ENCODE measurements at places on chromosomes 12 and 14.

GRCh38 chr14:92900660-92901059, 22.3 kb upstream of the CHGA start:
- DNase-seq: no peak

DNA sequence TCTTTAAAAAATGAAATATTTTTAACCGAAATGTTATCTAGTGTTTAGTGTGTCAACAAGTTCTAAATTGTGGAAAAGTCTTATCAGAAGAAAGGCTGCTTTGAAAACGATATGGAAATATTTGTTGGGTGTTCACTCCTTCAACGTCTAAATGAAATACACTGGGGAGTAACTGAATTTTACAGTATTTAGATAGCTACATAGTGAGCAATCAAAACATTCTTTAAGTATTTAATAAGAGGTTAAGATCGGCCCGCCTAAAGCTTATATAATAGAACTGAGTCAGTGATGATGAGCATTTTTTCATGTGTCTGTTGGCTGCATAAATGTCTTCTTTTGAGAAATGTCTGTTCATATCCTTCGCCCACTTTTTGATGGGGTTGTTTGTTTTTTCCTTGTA, 228.3 kb downstream of the RAD51B start:
- no peak for DNase-seq

GRCh38 chr14:91115986-91116770, 2.3 kb downstream of the DGLUCY start:
- no peak for DNase-seq

- no peak for DNase-seq
These were observed 89.9 kb downstream of the BORCS5 start for GRCh38 chr12:12446786-12447185.

- no peak for DNase-seq
These were observed 130.8 kb upstream of the PLEKHG7 start for GRCh38 chr12:92571844-92572543.

DNA sequence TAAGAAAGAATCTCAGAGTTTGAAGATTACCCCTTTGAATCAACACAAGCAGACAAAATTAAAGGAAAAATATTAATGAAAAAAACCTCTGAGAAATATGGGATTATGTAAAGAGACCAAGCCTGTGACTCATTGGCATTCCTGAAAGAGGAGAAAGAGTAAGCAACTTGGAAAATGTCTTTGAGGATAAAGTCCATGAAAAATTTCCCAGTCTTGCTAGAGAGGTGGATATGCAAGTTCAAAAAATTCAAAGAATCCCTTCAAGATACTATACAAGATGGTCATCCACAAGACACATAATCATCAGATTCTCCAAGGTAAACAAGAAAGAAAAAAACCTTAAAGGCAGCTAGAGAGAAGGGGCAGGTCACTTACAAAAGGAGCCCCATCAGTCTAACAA, 13.3 kb downstream of the SLCO1B1 start:
- no peak for DNase-seq

DNA sequence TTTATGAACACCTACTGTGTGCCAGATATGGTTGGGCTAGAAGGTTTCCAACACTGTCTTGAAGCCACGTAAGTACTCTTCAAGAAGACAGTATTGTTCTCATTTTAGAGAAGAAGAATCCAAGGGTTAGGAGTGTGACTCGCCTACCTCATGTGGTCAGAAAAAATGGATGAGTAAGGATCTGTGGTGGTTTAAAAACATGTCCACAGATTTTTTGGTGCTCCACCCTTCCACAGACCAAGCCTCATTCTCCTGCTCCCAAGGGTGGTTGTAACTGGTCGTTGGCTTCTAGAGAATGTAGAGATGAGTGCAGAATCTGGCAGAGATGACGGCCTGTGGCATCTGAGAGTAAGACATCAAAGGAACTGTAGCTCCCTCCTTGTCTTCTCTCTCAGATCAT, 30.3 kb upstream of the TTC7B start:
- no peak for DNase-seq

DNA sequence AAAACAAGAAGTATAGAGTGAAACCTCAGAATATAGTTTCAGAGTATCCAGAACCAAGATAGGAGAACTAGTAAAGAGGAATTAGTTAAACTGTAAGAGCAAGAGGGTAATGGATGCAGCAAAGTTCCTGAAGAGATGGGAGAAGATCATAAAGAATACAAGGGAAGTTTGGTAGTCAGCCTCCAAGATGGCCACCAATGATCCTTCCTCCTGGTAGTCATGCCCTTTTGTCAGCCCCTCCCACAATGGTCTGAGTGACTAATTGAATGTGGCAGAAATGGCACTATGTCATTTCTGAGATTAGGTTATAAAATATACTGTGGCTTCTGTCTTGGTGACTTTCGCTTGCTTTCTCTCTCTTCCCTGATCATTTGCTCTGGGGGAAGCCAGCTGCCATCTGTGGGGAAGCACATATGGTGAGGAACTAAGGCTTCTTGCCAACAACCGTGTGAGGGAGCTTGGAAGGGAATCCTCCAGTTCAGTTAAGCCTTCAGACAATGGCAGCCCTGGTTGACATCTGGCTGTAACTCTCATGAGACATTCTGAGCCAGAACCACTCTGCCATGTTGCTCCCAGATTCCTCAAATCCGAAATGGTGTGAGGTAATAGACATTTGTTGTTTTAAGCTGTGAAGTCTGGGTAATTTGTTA, 55.3 kb upstream of the AMN1 start:
- DNase-seq: no peak

GRCh38 chr14:89892953-89893352, 61.6 kb downstream of the EFCAB11 start:
- DNase-seq: no peak

DNA sequence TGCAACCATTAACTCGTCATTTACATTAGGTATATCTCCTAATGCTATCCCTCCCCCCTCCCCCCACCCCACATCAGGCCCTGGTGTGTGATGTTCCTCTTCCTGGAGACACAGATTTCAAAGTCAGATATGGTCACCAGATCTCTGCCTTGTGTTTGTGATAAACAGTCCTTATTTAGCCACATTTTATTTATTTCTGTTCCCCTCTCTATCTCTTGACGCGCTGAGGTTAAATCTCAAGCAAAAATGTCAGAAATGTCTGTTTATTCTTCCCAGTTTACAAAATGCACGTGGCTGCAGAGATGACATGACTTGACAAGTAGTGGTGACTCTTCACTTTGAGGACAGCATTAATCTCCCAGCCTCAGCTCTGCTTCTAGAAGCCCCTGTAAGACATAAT, 11.5 kb upstream of the RASSF3 start:
- no peak for DNase-seq

Measured in activated CD8-positive, alpha-beta memory T cell treated with anti-CD3 and anti-CD28 coated beads for 48 hours (primary cell).